Stimulated activated CD4-positive, alpha-beta T cell treated with anti-CD3 and anti-CD28 coated beads, Interleukin-1b, Interleukin-23, amount 100 ng/mL, for 1 hour (primary cell): ENCODE measurements at places on chromosomes 2 and 18.

DNA sequence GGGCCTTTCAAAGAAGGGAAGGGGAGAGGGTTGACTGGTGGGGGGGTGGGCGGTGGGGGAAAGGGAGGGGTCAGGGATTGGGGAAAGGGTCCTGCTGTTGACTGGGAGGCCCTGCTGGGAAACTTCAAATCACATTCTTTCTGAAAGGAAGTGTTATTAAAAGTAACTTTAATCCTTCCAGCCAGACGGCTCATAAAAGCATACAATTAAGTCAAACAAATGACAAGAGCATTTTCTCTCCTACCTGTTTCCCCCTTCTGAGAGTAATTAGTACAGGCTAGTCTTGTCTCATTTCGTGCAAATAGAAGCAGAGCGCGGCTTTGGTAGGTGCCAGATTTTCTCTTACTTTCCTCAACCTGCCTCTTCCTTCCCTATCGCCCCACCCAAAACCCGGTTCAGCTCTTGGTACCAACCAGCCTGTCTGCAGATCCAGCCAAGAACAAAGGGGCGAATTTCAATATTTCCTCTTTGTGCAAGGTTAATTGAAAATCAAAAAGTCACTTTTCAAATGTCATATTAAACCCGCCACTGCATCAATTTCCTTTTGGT lies 2112.6 kb upstream of the PIK3C3 start:
- no peak for DNase-seq

GRCh38 chr2:231037202-231037730 lies at the start of gene C2orf72:
Gene C2orf72 (plus strand): TSS chr2:231037523. CDS start chr2:231037566, 43 bp downstream.
- no peak for DNase-seq

- no peak for DNase-seq
These were observed 55.2 kb downstream of the RND3 start for GRCh38 chr2:150432312-150432625.

- DNase-seq, result no peak
These were observed 400.1 kb downstream of the PID1 start for GRCh38 chr2:228871012-228871411.

- DNase-seq, result no peak
These were observed 101.4 kb downstream of the WDPCP start for GRCh38 chr2:63486861-63487290.

GRCh38 chr2:168003876-168004275 lies 243.5 kb downstream of the STK39 start:
- DNase-seq, result no peak

DNA sequence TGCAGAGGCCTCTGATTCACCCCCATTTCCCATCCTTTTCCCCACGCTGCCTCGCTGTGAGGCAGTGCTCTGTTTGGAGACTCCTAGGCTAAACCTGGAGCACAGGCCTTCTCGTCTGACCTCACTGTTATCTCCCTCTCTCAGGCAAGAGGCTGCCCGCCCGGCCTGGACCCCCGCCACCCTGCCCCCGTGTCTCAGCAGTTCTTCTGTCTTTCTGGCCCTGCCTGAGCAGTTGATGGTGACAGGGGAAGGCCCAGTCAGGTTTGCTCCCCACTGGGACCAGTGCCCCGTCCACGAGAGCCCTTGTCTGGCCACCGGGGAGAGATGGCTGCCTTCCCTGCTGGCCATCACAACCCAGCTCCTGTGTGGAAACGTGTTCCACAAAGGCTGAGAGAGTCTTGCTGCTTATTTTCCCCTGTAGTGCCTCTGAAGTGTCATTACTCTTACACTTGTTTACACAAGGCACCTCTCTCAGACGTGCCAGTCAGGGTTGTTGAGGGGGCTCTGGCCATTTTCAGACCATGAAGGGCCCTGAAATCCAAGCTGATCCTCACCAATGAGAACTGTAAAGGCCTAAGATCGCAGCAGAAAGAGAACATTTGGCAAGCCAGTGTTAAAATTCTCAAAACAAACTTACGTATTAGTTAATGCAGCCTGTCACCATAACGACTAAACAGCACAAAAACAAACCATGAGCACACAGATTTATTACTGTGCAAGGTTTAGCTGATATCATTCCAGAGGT lies 210.9 kb downstream of the NDUFA10 start:
- no peak for DNase-seq

GRCh38 chr2:29918941-29919340 lies 2.4 kb downstream of the ALK start:
- no peak for DNase-seq

DNA sequence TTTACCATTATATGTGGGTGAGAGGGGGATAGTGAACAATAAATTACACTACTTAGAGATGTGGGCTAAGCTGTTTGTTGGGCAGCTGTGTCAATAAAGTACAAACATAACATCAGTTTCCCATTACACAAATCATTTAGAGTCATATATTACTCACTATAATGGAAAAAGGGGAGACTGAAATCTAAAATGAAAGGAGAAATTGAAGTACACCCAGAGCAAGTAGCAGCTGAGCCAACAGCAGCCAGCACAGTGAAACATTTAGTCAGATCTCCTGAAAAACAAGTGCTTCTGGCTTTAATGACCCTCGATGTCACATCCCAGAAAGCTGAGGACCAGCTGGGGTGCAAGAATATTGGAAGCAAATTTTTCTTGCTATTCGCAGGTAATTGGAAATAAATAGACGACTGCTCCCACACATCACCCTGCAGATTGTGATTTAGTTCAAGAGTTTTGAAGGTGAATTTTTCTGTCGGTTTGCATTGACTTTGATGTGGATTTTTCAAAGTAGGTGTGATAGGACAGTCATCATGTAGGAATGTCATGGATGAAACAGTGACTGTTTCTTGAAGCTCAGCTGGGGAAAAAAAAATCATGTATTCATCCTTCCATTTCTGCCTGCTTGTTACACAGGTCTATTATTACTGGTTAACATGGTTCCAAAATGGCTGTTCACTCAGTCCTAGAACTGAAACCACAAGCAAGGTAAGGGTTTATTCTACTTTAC lies 1607.3 kb upstream of the CELF4 start:
- DNase-seq, result no peak

- DNase-seq, result no peak
These were observed 32.0 kb downstream of the SULT1C4 start for GRCh38 chr2:108409768-108410167.
